ENCODE measurements at places on chromosomes 7 and 10.

- no peak for DNase-seq
Observed at GRCh38 chr10:99832439-99832838, 50.0 kb downstream of the ABCC2 start.

- DNase-seq, result no peak
Observed at GRCh38 chr7:155886391-155887173, 74.3 kb upstream of the SHH start.

- no peak for DNase-seq
Observed at GRCh38 chr10:92750791-92751533, 61.2 kb downstream of the HHEX start.

GRCh38 chr7:139773371-139773770, 4.4 kb downstream of the HIPK2 start:
- no peak for DNase-seq

DNA sequence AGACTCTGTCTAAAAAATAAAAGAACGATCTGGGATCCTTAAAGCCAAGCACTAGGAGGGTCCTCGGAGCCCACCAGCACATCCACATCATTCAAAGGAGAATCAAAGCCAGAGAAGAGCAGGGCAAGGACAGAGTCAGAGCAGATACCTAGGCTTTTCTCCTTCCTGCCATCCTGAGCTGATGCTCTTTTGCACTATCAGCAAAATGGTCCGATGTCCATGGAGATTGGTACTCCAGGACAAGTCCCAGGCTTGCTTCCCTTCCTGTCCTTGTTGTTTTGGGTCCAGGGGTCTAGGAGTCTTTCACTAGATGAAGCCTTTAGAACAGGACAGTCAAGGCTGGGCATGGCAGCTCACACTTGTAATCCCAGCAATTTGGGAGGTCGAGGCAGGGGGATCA, 58.0 kb upstream of the ELN start:
- no peak for DNase-seq

- no peak for DNase-seq
Observed at GRCh38 chr7:17554341-17555015, 256.0 kb downstream of the AHR start.

DNA sequence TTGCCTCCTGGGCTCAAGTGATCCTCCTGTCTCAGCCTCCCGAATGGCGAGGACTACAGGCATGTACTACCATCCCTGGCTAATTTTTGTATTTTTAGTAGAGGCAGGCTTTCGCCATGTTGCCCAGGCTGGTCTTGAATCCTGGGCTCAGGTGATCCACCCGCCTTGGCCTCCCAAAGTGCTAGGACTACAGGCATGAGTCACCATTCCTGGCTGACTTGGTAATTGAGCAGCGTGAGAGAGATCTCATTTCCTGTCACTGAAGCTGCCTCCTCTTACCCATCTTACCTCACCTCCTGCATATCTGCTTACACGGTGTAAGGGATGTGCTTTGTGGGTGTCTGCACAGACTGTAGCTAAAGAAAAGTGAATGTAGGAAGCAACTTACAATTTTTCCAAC, 9.7 kb downstream of the IFIT3 start:
- no peak for DNase-seq
